Activated naive CD4-positive, alpha-beta T cell treated with anti-CD3 and anti-CD28 coated beads for 36 hours (primary cell): ENCODE measurements at places on chromosomes 1 and 21. TPM values are rescaled to one million over a fixed set of nuclear protein-coding genes. Genes with fewer than 3 reads are reported as not detected.

The SYCP1 gene
- not detected for total RNA-seq

The TMEM81 gene
- 3.7 TPM for total RNA-seq

GRCh38 chr1:169059421-169059820, 47.1 kb upstream of the ATP1B1 start:
- no peak for DNase-seq

The USH2A gene
- not detected for total RNA-seq

GRCh38 chr1:51306950-51307349, 23.4 kb downstream of the TTC39A start:
- no peak for DNase-seq

The ELF3 gene
- 0.31 TPM for total RNA-seq

The WNT3A gene
- total RNA-seq: not detected

DNA sequence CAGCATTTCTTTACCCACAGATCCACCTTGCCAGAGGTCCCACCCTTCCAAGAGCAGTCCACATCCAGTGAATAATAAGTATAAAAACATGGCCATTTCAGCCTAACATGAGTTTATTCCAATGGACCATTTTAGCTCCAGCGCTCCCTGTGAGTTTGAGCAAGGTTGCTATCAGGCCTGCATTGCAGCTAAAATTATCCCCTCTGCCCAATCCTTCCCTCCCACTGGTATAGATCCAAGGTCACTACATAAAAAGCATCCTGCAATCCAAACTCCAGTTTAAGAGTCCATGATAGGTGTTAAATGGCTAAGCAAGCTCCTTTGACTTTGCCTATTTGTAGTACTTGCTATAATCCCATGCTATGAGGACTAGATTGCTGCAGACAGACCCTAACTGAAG, 35.6 kb downstream of the SLC5A9 start:
- no peak for DNase-seq

GRCh38 chr1:32892368-32893197, 6.3 kb downstream of the HPCA start:
- DNase-seq: peak; percentile 47

The GJA5 gene
- total RNA-seq: not detected

GRCh38 chr1:174913225-174913903, 86.4 kb upstream of the CACYBP start:
- no peak for DNase-seq

The SV2A gene
- 8.6 TPM for total RNA-seq

The FNBP1L gene
- 0.17 TPM for total RNA-seq

The KCNN3 gene
- total RNA-seq: 0.25 TPM

The ZYG11A gene
- total RNA-seq: 0.05 TPM

GRCh38 chr1:190098756-190099155, 378.9 kb downstream of the BRINP3 start:
- DNase-seq: no peak

DNA sequence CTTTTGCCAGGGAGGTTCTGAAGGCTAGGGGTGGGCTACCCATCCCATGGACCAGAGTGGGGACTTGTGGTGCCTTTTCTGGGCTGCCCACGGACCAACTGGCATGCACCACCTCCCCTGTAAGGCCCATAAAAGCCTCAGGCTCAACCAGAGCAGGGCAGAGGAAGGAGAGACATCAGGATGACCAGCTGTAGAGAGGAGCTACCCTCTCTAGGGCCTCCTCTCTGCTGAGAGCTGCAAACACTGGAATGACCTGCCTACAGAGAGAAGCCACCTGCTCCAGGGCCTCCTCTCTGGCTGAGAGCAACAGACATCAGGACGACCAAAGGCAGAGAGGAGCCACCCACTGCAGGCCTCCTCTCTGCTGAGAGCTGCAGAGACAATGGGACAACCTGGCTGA, 140.9 kb downstream of the EIF4G3 start:
- DNase-seq: no peak

The LAMTOR2 gene
- total RNA-seq: 55.9 TPM

The FCRL6 gene
- total RNA-seq: not detected

GRCh38 chr1:28803662-28804061, 8.3 kb upstream of the OPRD1 start:
- no peak for DNase-seq

DNA sequence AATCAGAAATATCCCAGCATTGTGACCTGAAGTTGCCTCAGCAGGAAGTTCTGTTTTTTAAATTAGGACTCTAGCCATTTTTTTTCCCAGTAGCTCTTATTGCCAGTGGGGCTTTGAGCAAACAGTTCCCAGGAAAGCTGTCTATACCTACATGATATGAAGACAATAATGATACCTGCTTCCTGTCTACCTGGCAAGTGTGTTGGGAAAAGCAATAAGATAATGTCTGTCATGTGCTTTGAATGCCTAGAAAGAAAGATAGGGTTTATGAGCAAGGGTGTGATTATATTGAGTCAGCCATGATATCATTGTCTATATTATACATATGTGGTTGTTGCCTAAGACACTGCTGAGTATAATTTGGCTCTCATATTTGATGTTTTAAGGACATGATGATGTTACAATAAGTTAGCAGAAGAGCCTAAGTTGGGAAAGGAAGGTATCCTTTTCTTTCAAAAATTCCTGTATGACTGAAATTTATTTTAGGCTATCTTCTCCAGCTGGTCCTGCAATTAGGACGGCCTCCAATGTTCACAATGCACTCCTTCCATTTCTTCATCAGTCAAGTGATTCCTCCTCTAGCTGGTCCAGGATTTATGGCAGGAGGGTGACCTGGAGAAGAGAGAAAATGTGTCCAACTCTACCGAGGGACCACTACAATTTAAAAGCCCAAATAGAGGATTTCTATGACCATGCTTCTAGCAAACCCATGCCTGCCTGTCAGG, 99.6 kb upstream of the CDC42BPA start:
- DNase-seq: no peak

The TRIM67 gene
- not detected for total RNA-seq

GRCh38 chr1:214537219-214537618, 14.2 kb downstream of the PTPN14 start:
- no peak for DNase-seq
